ENCODE measurements at places on chromosomes 13 and 19.

DNA sequence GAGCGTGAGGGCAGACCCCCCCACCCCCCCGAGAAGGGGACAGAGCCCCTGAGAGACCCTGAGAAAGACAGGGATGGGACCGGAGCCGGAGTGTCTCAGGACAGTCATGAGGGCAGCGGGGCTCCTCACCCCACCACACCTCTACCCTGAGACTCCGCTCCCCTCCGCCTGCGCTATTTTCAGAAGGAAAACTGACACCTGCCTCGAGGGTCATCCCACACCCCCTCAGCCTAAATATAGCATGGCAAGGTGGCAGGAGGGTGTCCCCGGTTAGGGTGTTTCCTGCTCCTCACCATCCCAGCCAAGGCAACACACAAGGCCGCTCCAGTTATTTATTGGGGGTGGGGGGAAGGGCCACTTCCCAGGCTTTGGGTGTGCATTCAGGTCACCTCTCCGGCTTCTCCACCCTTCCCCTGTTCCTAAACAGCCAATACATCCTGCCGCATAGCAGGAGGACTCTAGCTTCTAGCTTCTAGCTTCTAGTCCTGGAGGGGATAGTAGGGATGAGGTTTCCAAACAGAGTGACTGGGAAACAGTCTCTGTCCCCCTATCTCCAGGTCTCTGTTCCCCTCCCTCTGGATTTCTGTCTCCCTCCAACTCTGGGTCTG is 1.4 kb upstream of the NTF4 start:
- no peak for DNase-seq

GRCh38 chr13:71875823-71876222 is 8.8 kb upstream of the DACH1 start:
- DNase-seq = no peak

DNA sequence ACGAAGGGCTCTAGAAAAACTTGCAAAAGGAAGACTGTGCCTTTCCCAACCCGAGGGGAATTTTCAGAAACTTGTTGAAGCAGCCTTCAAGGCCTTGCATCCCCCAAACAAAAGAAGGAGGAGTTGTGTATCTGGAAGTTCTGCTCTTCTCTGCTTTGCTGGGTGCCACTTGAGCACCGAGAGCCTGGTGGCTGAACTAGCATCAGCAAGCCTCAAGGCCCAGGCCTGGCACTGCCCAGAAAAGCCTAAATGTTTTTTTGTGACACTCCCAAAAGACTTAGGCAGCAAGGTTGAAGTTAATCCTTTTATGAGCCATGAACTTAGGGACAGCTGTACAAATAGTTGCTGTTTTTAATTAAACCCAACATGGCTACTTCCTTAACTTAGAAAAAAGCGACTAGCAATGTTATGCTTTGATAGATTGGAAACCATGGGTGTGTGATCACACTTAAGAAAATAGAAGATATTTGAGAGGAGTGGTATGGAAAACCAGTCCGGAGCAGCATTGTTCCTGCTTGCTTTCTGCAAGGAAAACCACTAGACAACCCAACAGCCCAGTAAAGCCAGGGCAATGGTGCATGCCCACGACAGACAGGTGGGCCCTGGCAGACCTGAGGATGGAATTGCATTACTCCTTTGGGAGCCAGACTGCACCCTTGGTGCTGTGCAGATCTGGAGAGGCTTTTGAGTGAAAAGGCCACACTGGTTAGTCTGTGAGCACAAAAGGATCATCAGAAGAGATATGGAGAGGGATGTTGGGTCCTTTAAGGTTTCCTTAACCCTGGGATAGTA is 788 bp upstream of the DLEU7 start:
- DNase-seq = no peak

GRCh38 chr13:51035978-51036377 is 75.1 kb downstream of the C13orf42 start:
- no peak for DNase-seq

GRCh38 chr13:53499576-53500133 is 471.0 kb downstream of the OLFM4 start:
- no peak for DNase-seq

DNA sequence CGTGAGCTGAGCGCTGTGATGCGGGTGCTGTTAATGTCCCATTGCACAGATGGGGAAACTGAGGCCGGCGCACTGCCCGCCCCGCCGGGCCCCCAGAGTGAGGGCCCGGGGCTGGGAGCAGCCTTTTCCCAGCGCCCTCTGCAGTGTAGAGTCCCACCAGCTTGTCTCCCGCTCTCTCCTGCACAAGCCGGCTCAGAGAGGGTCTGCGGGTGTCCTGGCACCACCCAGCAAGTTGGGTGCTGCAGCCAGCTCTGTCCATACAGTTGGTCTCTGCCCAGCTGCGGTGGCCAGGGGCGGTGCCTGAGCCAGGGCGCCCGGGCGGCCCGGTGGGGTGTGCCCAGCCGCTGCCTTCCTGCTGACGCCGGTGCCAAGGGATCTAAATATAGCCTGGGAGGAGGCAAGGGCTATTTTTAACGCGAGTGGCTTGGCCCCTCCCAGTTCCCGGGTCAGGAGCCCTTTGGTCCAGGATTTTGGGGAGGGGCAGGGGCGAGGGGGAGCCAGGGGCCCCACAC is 19.3 kb downstream of the GADD45B start:
- no peak for DNase-seq

DNA sequence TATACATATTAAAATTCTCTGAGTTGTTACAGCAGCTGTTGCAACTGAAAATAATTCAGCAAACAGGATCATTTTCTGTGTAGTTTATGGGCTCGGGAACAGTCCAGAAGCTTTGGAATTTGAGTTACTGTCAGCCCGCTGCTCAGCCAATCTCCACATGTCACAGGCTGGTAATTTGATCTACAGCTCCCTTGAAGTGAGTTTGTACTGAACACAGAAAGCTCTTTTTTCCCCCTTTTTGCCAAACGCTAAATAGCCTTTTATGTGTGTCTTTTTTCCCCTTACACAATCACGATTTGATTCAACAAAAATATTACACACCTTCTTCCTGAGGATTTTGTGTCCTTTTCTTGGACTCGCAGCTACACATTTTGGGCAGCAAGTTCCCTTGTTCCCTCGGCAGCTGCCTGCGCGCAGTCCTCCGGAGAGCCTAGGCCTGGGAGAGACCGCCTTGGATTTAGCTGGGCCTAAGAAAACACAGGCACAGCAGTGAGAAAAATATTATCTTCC is 371.4 kb downstream of the KCNRG start:
- no peak for DNase-seq

DNA sequence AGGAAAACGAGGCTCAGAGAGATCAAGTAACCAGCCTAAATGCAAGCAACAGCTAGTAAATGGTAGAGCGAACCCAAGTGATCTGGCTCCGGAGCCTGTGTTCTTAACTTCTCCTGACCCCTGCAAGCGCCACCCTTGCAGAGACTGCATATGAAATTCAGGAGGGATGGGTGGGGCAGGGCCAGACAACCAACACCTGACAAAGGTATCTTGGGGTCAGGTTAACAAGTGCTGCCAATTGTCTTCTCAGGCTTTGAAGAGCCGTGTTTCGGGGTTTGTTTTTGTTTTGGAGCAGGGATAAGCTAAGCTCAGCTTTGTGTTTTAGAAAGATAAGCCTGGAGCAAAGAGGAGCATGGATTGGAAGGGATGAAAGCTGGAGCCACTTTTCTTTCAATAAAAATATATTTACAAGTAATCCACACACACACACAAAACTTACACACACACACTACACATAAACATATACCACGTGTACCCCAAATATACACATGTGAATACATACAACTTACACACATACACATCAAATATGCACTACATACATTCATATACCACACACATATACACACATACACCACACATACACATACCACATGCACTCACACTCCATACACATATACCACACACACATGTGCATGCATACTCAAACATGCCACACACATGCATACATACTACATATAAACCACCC is 722.0 kb downstream of the DIAPH3 start:
- DNase-seq = no peak

DNA sequence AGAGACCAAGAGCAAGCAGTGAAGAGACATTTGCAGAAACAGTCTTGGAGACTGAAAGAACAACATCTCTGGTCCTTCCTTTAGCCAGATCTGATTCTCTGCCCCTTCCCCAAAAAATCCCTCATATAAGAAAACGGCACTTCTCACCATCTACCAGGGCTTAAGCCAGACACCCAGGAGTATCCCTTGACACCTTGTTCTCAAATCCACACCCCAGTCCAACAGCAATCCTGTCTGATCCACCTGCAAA is 1.7 kb upstream of the PLEKHG2 start:
- no peak for DNase-seq

DNA sequence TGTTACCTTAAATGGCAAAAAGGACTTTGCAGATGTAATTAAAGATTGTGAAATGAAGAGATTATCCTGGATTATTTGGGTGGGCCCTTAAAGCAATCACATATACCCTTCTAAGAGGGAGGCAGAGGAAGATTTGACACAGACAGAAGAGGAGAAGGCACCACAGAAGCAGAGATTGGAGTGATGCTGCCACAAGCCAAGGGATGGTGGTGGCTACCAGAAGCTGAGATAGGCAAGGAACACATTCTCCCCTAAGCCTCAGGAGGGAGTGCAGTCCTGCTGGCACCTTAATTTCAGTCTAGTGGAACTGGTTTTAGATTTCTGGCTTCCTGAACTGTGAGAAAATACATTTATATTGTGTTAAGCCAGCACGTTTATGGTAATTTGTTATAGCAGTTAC is 24.2 kb downstream of the DEDD2 start:
- DNase-seq = no peak

DNA sequence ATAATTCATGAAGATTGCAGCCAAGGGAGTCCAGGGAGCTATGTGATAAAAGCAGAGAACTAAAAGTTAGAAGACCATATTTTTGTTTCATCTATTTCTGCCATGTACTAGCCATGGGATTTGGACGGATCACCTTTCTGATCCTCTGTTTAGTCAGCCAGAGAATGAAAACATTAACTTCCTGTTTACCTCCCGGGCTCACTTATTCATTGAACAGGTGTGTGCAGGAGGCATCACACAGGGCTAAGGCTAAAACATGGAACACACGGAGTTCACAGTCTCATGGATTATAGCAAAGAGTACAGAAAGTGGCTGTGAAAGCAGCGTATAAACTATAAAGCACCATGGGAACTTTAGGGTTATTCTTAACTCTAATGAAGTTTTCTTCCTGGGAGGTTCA is 96.8 kb downstream of the GPR12 start:
- DNase-seq = no peak

GRCh38 chr13:26011996-26012821 is 39.6 kb downstream of the SHISA2 start:
- DNase-seq = peak; percentile 22

DNA sequence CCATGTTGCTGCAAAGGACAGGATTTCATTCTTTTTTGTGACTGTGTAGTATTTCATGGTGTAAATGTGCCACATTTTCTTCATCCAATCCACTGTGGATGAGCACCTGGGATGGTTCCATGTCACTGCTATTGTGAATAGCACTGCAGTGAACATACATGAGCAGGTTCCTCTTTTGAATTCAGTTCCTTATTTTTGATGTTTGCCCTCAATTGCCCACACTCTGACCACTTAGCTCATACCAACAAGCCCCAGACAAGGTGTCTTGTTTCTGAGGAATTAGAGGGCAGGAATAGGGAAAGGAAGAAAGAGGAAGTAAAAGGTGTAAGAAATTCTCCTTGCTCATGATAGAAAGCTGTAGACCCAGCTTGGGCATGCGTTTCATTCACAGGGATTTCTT is 244.2 kb upstream of the ZNF507 start:
- no peak for DNase-seq

GRCh38 chr13:111166882-111167675 is 52.0 kb downstream of the ARHGEF7 start:
- no peak for DNase-seq

DNA sequence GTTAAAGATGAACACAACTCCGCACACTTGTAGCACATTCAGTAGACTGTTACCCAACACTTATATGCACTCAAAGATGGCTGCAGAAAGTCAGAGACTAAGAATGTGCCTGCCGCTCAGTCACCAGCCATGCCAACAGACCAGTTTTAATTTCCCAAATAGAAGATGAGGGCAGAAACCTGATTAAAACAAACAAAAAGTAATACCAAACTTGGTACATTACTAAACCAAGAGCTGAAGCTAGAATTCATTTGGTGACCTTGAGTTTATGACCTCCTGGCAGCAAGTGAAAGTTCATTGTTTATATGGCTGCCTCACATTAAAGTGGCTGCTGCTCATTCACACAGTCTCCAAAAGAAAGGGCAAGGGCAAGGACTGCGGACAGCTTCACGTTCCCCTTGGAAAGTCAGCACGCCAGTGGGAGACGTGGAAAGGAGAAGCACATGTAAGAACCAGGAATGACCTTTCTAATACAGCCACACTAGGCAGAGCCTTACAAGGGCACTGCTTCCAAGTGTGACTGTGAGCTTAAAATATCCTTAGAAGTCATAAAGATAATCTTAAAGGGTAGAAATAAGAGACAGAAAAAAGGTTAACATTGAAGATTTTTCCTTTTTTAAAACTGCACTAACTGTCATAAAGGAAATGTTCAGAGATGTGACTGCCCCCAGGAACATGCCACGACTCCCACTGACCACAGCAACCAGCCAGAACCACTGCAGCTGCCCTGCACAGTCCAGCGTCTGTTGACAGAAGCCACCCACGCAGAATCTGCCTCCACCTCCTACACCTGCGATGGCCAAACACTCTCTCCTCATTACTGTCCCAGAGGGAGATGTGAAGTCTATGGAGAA is 73.5 kb downstream of the STK24 start:
- DNase-seq = no peak

GRCh38 chr19:31470229-31470939 is 121.1 kb upstream of the TSHZ3 start:
- no peak for DNase-seq

DNA sequence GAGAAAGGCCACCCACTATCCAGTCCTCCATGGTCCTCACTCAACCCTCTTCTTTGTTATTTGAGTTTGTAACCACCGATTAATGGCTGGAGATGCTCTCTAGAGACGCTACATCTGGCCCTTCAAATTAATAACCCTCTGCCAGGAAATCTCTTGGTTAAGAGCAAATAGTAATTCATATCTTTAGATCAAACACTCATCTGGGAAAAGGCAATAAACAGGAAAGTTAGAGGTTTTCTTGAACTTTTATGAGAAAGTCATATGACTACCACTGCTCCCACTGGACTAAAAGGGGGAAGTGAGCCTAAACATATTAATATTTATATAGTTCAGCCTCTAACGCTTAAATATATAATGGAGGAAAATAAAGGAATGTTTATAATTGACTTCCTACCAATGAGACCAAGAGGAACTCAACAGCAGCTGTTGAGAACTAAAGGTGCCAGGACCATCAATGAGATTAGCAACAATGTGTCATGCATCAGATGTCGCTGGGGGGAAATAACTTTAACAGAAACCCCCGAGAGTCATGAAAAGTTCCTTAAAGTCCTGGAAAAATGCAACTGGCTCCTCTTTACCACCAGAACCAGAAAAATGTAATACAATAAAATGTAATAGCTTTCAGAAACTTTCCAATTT is 2.7 kb downstream of the TBC1D4 start:
- no peak for DNase-seq

DNA sequence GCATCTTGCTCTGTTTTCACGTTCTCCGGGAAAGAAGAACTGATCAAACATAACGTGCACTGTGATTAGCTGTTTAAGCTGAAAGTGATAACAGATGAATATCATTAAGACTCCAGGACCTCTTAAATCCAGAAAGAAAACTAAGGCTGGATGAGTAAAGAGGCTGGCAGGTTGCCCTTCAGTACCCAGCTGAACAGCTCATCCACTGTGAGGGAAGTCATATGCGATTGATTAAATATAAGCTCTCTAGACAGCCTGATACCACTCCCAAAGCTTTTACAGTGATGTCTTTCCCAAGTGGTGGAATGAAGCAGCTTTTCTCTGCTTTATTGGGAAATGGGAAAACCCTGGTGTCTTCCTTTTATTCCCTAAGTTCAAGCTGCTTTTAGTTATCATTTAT is 116.9 kb downstream of the EFNB2 start:
- no peak for DNase-seq

Measured in stimulated activated CD4-positive, alpha-beta T cell treated with anti-CD3 and anti-CD28 coated beads, Interleukin-4, amount 100 ng/mL, for 48 hours (primary cell).